Stimulated activated CD8-positive, alpha-beta memory T cell treated with anti-CD3 and anti-CD28 coated beads, Interleukin-7, amount 100 ng/mL, for 1 hour (primary cell): ENCODE measurements at places on chromosomes 6 and 20.
A peak's percentile ranks its signal among the peaks of the same experiment; 100 is the strongest.

- no peak for DNase-seq
Measured at GRCh38 chr6:48626421-48626820, 515.4 kb upstream of the PTCHD4 start.

- DNase-seq = peak; percentile 56
Measured at GRCh38 chr6:73675466-73676098, 20.4 kb upstream of the CD109 start.

- DNase-seq = no peak
Measured at GRCh38 chr20:60816901-60817300, 435.2 kb upstream of the CDH4 start.

GRCh38 chr6:2127484-2127911 lies 117.9 kb downstream of the GMDS start:
- DNase-seq = peak; percentile 21
